Melanocyte of skin (primary cell): ENCODE measurements at places on chromosomes 4 and X. TPM values are rescaled to one million over a fixed set of nuclear protein-coding genes. Genes with fewer than 3 reads are reported as not detected.

Gene CCNA2
- total RNA-seq, result 25.8 and 32.7 TPM in 2 replicates

Gene F8A3
- total RNA-seq, result 0.77 and 1.7 TPM in 2 replicates

Gene SOWAHB
- not detected in 2 replicates for total RNA-seq

Gene CT47B1
- not detected in 2 replicates for total RNA-seq

Gene CNKSR2
- total RNA-seq, result 3.1 and 3.3 TPM in 2 replicates

Gene ASB12
- total RNA-seq, result not detected in 2 replicates

Gene GYPA
- total RNA-seq, result not detected in 2 replicates

Gene SSX3
- not detected in 2 replicates for total RNA-seq

Gene MED12
- 29.6 and 42.6 TPM in 2 replicates for total RNA-seq

Gene PRRG3
- total RNA-seq, result not detected in 2 replicates

Gene F9
- not detected in 2 replicates for total RNA-seq

Gene CPZ
- total RNA-seq, result not detected in 2 replicates

Gene SH3BP2
- 28.6 and 36.1 TPM in 2 replicates for total RNA-seq

Gene IGSF1
- total RNA-seq, result not detected in 2 replicates

Gene FAM236B
- not detected in 2 replicates for total RNA-seq

Gene FHDC1
- total RNA-seq, result 2.1 and 11.6 TPM in 2 replicates

Gene UBQLN2
- 10.3 and 12.3 TPM in 2 replicates for total RNA-seq
